Myocyte (in vitro differentiated cells): ENCODE measurements at places on chromosomes 12 and 14.

DNA sequence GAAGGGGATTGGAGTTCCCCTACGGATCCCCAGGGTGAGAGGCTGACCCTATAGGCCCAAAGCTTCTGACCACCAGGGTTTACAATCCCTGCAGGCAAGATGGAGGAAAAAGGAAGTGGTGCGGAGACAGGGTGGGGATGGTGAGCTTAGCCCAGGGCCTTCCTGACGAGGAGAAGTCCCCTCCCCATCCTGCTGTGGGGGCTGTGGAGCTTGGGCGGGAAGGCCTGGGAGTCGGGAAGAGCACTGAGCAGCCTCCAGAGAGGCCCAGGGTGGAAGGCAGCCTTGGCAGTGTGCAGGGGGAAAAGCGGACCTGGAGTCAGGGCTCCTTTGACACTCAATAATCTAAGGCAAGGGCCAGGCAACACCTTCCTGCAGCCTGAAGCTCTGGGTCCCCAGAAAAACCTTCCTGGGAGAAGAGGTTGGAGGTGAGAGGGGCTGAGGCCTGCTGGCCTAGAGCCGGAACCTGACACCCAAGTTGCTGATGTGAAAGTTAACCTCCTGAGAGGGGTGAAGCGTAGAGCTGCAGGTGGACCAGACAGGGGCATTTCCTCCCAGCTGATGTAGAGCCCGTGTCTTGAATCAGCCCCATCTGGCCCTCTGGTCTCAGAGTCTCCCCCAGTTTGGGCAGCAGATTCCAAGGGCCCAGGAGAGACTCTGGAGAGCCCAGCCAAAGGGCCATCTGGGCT is 6.0 kb downstream of the HDAC7 start:
- DNase-seq: no peak

DNA sequence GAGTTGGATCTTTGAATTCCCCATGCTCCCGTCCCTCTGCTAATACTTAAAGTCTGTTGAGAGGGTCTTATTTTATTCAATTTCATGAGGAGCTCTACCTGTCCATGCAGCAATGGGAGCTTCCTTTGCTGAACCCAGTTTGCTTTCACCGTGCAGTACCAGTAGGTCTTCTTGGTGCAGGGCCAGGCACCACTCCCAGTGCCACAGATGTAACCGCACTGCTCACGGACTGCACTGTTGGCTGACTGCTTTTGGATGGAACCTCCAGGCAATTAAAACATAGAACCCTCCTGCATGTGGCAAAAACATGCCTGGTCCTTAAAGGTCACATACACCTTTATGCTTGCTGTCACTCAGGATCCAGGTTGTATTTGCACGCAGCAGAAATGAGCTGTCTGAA is 9.3 kb upstream of the CABP1 start:
- no peak for DNase-seq

- DNase-seq: no peak
Observed at GRCh38 chr12:43277651-43278540, 274.1 kb downstream of the ADAMTS20 start.

DNA sequence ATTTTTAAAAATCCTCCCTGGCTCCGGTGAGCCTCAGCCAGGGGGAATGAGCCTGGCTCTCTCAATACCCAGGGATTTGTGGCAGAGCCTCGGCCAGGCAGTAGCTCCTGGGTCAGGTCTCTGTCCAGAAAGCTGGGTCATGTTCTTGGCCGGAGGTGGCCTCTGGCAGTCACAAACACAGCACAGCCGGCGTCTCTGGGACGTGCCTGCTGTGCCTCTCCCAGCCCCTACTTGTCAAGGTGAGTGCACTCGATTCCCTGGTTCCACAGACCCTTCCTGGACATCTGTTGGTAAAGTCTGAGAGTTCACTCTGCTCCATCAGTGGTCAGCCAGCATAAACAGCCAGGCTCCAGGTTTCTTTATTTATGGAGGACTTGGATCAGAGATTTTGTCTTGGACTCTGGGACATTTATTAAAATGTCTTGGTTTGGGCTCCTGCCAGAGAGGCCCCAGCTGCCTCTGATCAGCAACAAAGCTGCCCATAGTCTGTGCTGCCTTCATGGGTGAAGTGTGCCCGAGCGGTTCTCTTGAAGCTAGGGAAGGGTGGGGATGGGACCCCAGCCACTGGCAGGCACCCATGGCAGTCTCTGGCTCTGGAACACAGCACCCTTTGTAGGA is 56.7 kb downstream of the DGLUCY start:
- peak; percentile 41 for DNase-seq

DNA sequence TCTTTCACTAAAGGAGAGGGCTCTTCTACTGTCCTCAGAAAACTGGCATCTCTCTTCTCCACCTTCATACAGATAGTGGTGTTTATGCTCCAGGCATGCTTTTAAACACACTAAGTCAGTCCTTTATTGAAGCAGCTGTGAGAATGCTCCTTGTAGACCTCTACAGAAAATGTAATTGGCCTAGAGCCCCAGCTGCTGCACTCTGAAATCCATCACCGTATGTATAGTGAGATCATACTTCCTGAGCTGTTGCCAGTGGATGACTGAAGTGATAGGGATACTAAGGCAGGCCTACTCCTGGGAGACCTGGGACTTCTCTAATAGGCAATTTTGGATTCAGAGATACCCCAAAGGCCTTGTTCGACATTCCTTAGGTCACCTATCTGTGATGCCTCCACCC is 535.4 kb downstream of the RPS29 start:
- no peak for DNase-seq

DNA sequence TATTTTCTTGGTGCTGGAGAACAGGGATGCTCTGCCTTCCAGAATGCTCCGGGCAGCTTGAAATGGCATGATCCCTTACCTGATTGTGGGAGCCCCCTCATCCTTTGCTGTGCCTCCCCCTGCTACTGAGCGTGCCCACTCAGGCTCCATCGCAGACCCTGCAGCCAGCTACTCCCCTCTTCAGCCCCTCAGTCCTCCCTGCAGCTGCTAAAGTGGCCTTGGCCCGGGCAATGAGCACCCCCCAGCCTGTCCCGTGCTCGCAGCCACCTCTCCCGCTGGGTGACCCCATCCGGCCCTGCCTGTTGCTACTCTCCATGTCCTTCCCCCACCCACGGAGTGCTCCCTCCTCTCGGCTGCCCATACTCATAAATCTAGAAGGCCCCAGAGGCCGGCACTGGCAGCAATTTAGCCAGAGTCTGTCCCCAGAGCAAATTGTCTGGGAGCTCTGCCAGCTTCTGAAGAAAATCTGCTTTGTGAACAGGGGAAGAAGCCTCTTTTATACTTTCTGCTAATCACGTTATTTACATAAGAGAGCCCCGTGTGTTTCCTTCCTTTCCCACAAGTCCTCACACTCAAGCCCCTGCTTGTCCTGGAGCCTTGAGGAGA is 143.7 kb upstream of the FRMD6 start:
- DNase-seq: peak; percentile 76

- peak; percentile 83 for DNase-seq
Observed at GRCh38 chr14:76904100-76904739, 78.0 kb downstream of the LRRC74A start.

DNA sequence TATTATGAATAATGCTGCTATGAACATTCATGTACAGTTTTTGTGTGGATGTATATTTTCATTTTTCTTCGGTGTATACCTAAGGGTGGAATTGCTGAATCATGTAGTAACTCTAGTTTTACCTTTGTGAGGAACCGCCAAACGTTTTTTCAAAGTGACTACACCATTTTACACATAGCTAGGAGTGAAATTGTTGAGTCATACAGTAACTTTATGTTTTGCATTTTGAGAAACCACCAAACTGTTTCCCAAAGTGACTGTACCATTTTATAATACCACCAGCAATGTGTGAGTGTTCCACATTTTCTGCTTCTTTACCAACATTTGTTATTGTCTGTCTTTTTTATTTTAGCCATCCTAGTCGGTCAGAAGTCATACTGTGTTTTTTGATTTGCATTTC is 3.1 kb upstream of the TPH2 start:
- no peak for DNase-seq

DNA sequence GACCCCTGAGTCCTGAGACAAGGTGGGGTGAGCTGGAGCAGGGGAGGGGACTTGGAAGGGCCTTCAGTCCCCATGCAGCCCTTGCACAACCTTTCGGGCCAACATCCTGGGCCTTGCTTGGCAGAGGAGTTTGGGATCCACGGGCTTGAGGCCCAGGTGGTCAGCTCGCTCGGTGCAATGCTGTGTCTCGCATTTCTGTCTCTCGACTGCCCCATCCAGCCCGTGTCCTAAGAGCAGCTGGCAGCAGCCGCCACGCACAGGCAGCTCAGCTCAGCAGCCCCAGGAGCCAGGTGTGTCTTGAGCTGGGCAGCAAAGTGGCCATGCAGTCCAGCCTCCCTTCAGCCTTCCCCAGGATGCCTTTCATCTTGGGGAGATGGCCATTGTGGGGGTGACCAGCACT is 10.8 kb downstream of the PACS2 start:
- no peak for DNase-seq

DNA sequence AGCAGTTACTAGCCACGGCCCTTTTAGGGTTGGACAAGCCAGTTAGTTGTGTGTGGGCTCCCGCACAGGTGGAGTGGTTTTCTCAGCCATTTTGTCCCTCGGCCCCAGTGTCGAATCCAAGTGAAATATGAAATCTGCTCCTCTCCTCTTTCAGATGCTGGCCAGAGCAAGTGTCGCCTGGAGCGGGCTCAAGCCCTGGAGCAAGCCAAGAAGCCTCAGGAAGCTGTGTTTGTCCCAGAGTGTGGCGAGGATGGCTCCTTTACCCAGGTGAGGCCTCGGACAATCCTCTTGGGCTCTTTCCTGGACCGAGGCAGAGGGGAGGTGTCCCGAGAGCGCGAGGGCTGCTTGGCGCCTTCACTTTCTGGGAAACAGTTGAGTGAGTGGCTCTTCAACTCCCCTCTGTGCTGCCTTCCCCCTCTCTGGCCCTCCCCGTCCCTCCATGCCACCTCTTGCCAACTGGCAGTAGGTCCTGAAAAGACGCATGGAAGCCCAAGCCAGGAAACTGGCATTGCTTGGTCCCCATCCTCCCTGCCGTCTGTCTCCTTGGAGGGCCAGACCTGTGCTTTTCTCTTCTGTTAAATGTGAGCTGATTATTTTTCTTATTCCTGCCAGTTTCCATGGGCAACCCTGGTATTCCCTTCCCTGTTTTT is 74.2 kb downstream of the SMOC1 start:
- no peak for DNase-seq

DNA sequence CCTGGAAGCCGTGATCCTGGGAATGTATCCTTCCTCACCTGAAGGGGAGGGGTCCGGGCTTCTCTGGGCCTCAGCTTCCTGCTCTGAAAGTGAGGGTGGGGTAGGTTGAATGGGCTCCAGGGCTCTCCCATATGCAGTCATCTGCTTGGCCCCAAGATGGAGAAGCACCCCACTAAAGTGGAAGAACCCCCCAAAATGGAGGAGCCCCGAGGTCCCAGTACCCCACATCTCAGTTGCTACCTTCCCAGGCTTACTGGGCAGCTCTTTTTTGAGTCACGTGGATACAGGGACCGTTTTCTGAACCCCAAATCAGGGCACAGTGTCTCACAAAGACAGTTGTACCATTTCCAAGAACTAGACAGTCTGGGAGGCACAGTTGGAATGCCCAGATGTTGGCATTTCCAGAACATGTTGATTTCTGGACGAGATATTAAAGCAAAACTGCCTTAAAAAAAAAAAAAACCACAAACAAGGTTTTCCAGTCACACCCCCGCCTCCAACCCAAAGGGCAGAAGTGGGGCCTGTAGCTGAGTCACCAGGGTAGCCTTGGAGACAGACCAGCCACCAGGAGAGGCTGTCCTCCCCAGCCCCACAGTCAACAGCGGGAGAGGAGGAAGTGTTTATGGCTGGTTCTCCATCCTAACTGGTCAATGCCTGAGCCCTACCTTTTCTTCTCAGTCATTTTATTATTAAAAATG is 12.1 kb downstream of the VASH1 start:
- peak; percentile 79 for DNase-seq

GRCh38 chr12:125773033-125773640 is 707.9 kb downstream of the AACS start:
- peak; percentile 3 for DNase-seq

DNA sequence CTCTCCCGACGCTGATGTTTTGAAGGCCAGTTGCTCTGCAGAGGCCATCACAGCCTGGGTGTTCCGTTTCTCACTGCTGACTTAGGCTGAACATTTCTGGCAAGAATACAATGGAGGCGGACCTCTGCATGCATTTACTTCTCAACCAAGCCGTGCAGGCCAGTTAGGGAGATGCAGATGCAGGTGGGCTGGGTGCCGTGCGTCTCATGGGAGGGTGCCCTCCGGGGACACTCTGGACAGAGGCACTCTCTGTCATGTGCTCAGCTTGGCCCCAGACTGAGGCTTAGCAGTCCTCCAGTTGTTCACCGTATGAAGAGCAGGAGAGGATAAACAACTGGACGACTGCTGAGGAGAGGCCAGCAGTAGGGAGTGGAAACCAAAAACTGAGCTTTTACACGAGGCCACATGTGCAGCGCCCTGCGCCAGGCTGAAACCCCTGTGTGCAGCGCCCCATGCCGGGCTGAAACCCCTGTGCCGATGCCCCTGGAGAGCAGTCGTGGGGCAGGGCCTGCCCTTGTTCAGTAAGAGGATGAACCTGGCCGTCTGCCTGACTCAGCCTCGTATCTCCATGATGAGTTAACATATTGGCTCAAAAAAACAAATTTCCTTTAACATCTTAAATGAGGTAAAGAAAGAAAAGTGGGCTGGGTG is 32.3 kb downstream of the DDX51 start:
- no peak for DNase-seq

- DNase-seq: no peak
Observed at GRCh38 chr12:92299344-92299743, 153.7 kb upstream of the BTG1 start.

DNA sequence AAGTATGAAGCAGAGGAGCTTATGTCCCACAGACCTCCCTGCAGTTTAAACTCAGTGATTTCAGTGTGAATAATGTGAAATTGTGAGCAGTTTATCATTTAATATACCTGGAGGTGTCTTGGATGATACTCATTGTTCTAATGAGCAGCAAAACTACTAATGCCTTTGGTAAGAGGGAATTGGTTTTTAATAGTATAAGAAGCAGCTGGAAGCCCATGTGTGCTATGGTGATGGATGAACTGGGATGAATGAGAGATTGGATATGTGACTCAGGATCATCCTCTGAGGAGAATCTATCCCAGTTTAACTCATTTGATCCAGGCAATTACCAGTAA is 7.1 kb upstream of the CCDC184 start:
- DNase-seq: peak; percentile 32

DNA sequence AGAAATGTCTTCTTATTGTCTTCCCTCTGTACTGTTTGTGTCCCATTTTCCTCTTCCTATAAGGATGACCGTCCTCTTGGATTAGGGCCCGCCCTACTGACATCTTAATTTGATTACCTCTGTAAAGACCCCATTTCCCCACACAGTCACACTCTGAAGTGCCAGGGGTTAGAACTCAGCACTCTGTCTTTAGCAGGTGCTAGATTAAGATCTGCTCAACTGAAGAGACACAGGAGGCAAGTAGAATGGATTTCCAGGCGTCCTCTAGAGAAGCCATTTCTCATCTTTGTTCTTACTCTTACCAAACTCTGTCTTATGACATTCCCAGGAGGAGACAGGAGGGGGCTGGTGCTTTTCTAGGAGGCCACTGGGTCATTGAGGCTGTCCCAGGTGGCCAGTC is 50.8 kb downstream of the VCPKMT start:
- no peak for DNase-seq

DNA sequence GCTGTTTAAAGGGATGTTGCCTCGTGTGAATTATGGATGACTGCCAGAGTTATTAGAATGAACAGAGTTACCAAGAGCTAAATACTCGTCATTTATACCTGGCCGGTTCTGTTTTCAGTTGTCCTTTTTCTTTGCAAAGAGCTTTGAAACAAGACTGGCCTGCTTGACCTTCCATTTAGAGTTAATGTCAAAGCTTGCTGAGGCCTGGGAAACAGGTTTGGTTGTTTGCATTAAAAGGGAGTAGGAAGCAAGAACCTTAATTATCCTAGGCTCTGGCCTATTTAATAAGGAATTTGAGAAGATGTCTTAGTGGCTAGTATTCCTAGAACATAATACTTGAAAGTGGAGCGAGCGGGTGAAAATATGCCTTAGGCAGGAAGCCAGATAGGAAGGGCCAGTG is 233.3 kb downstream of the CACNA1C start:
- no peak for DNase-seq
